Stimulated activated CD4-positive, alpha-beta T cell treated with anti-CD3 and anti-CD28 coated beads, Interleukin-2, amount 100 ng/mL, for 48 hours (primary cell): ENCODE measurements at places on chromosomes 1 and 21.

GRCh38 chr1:150257624-150258585 is at the start of gene CA14:
TSS of gene CA14 (plus strand) at chr1:150257774. CDS start at chr1:150258129, 355 bp downstream.
- DNase-seq, result no peak

DNA sequence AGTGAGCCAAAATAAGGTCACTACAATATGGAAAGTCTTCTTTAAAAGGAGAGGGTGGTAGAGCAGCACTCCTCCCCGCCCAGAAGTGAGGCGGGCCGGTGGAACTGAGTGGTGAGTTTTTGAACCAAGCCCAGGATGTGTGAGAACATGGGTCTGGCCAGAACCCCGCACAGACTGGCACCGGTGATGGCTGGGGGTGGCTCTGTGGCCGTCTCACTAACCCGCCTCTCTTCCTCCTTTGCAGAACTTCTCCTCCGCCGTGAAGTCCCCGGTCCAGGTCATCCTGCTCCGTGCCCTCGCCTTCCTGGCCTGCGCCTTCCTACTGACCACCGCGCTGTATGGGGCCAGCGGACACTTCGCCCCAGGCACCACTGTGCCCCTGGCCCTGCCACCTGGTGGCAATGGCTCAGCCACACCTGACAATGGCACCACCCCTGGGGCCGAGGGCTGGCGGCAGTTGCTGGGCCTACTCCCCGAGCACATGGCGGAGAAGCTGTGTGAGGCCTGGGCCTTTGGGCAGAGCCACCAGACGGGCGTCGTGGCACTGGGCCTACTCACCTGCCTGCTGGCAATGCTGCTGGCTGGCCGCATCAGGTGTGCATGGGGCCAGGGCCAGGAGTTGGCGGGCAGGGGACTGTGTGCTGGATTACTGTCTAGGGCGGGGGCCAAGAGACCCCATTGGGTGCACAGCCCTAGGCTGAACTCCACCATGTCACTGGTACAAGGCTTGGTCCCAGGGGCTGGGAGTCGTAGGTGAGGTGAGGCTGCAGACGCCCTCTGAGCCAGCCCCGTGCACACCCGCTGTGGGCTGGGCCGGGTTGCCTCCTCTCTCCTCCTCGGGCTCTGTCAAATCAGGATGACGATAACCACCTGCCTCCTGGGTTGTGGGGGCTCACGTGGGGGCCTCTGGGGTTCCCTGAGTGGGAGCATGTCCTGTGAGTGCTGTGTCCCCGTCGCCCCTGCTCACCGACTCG is 12.4 kb downstream of the TMEM201 start:
- no peak for DNase-seq

DNA sequence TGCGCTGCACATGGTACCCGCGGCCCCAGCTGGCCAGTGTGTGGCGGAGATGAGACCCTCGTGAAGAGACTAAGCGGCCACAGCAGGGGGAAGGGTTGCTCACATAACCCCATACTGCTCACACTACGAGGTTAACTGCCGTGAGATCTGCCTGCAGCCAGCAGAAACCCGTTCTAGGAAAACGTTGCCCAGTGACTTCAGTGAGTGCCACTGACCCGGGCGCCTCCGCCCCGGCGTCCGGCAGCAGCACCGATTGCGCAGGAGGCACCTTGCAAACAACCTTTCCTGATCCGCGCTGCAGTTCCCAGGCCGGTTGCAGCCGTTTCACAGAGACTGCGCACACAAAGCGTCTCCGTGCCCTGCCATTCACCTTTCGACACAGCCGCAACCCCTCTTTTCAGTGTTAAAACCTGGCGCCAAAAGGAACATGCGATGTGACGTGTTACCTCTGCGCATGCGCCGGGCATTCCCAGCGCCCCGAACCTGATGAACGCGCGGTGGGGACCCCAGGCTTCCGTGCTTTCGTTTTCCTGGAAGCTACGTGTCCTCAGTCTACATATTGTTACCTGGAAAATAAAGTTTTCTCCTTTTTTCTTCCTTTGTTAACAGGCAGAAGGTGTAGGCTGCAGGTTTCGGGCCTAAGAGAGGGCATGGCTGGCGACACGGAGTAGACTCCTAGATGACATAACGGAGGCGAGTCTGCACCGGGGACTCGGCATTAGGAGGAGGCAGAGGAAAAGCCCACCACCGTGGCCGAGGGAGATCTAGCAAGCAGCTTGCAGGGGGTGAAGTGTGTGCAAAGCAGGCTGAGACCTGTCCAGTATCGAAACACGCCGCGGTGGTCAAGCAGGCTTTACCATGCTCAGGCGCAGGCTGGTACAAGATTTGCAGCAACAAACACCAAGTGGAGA is 8.9 kb downstream of the VPS26C start:
- peak; percentile 74 for DNase-seq

DNA sequence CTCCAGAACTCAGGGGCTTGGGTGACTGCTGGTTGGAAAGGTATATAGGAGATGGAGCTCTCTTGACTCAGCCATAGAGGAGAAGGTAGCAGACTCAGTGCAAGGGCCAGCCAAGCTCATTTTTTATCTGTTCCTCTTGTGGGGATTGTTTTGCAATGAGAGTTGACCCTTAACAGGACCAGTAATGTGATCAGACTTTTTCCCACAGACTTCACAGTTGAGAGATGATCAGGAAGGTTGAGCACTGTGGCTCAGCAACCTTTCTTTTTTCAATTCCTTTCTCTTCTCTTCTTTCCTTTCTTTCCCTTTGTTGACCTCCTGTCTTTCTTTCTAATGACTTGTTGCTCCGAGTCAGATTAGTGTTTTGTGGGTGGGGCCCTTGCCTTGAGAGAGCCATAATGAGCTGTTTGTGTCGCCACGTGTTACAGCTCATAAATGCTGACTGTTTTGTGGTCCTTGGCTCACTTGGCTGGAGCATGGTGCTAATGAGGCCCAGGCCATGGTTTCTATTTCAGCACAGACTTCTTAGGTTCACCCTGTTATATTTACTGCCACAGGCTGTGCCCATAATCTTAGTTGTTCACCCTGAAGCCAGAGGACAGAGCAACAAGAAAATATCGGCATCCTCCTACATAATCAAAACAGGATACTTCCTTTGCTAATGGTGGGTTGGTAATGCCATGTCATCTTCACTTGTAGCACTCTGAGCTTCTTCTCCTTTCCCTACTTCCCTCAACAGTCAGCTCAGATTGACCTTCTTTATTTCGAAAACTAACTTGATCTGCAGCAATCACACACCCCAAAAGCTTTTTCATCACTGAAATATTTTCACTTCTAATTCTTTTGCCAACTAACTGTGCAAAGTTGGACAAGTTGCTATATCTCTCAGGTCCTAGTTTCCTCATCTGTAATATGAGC is 13.9 kb downstream of the ADAM30 start:
- no peak for DNase-seq

- no peak for DNase-seq
Observed at GRCh38 chr1:44655609-44656008, 18.7 kb downstream of the TMEM53 start.

- DNase-seq, result no peak
Observed at GRCh38 chr1:34128186-34128889, 36.7 kb downstream of the CSMD2 start.

- no peak for DNase-seq
Observed at GRCh38 chr1:109615879-109616278, 3.5 kb downstream of the GNAT2 start.

DNA sequence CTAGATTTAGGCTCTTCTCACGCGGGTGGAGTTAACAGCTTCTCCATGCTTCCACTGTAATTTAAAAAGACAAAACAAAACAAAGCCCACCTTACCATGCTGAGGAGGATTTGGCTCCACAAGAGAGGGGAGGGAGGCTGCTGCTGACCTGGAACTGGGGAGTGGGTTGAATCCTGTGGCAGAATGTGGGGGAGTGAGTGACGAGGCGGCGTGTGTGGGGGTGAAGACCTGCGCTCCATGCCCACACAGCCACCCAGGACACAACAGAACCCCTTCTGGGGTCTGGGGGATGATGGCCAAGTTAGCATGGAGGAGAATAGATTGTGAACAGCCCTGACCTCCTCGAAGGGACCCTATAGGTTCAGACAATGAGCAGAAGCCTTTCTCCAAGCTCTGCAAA is 44.0 kb upstream of the LRRN2 start:
- DNase-seq, result no peak

- no peak for DNase-seq
Observed at GRCh38 chr1:41709331-41709730, 209.4 kb downstream of the HIVEP3 start.

DNA sequence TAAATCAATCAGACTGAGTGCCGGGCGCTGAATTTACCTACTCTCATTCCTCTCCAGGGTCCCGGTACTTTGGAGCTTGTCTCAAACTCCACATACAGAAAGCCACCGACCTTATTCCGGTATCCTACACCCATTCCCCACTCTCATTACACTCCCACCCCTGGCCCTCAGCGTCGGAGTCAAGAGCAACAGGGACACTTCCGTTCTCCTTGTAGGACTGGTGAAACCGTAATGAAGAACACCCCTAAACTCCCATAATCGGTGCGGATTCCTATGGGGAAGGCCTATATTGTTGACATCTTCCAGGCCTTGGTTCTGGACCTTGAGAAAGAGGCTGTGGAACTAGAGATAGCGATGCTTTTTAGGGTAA is 798 bp downstream of the ZBED6 start:
- DNase-seq, result peak; percentile 20

DNA sequence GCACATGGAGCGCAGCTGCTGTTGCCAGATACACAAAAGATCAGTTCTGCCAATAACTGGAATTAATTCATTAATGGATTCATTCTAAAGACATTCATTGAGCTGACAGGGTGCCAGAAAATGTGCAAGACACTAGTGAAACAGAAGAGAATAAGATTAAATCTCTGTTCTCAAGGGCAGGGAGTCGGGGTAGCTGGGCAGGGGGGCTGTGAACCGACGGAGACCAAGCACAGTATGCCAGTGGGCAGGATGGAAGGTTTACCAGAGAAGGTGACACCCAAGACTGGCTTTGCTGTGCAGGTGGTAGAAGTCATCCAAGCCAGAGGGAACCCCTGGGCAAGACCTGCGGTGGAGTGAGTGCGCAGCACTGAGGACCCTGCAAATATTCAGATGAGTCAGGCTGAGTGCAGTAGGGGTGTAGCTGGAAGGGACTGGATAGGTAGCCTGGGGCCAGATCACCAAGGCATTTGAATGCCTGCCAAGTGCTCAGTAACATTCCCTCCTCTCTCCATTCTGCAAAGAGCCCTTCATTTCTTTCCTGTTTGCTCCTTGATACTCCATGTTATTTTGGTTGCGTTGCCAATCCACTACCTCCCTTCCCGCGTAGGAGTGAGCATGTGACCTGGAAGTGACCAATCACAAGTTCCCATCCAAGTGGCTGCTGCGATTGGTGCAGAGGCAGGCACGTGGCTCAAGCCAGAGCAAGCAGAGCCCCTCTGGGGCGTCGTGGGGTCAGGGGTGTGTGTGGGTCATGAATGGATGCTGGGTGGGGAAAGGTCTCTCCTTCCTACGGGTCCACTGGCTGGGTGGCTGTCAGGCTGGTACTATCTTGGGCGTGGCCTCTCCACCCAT is 413.1 kb downstream of the PTPRU start:
- no peak for DNase-seq

- no peak for DNase-seq
Observed at GRCh38 chr1:39184354-39184818, 20.1 kb upstream of the MACF1 start.

- no peak for DNase-seq
Observed at GRCh38 chr1:89870998-89871397, 50.2 kb downstream of the LRRC8D start.

GRCh38 chr1:183105449-183105848 is 80.6 kb upstream of the LAMC2 start:
- DNase-seq, result no peak

GRCh38 chr1:107867422-107867821 is 97.6 kb downstream of the VAV3 start:
- DNase-seq, result no peak

DNA sequence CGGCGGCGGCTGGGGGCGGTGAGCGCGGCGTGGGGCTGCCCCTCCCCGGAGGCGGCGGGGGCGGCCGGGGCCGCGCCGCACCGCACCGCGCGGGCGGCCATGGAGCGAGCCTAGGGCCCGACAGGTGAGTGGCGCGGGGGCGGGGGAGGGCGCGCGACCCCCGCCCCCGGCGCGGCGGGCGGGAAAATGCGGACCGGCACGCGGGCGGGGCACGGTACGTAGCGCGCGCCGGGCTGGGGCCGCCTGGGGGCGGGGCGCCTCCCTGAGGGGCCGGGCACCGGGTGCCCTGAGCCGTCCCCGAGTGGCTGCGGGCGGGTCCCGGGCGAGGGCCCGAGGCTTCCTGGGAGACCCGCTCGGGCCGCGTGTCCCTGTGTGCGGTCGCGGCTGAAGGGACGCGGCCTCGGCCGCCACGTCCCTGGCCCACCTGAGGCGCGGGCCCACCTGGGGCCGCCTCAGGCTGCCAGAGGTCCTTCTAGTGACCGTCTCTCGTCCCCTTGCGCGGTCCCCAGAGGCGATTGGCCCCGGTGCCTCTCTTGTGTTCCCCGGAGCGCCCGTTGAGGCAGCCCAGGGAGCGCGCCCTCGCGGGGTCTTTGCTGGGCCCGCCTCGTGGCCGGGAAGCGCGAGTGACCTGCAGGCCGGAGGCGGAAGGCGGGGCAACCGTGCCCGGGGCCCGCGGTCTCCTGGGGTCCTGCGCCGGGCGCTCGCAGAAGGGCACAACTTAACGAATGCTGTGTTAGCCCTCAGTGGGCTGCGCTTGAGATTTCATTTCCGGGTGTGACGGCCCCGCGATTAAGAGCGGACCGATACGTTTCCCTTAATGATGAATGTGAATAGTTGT is 500 bp downstream of the FAM20B start:
- peak; percentile 59 for DNase-seq

GRCh38 chr1:105459759-105460158 is 1596.7 kb upstream of the PRMT6 start:
- no peak for DNase-seq

- DNase-seq, result no peak
Observed at GRCh38 chr21:27476696-27477095, 509.8 kb upstream of the ADAMTS5 start.

DNA sequence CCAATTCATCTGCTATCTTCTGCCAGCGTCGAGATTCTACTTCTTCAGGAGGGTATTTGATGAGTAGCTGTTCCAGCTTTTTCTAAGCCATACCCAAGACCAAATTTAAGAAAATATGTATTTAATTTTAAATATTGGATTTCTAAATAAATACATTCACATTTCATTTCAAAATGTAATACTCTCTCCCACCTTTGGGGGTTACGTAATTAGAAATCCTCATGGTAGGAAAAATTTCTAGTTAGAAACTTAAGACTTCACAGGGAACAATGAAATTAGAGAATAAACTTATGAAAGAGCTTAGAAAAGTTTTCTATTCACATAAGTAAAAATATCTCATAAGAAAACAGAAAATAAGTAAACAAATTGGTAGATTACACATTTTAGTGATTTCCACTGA is 102.9 kb downstream of the ZZZ3 start:
- DNase-seq, result no peak

GRCh38 chr1:114094675-114095074 is 59.0 kb downstream of the SYT6 start:
- DNase-seq, result no peak

DNA sequence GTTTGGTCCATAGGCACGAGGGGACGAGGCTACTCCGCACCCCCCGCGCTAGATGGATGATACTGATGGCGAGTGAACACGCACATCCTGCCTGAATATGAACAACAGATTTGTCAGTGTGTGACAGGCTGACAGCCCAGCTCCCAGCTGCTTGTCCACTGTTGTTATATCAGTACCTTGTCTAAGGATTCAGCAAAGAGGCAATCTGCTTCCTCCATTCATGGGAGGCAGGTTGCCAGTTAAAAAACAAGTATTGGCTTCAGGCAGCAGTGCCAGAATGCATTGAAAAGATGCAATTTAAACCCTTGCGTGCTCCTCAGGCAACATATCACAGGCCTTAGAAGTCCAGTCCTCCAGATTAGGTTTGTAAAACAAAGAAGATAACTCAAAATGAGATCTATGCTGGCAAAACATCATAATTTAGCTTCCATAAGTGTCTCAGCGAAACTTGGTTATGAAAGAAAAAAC is 223.3 kb downstream of the GPATCH2 start:
- DNase-seq, result no peak

- no peak for DNase-seq
Observed at GRCh38 chr1:61942856-61943255, 200.6 kb downstream of the PATJ start.
